ENCODE measurements at places on chromosomes 12 and 14.

- DNase-seq = no peak
Observed at GRCh38 chr14:73787486-73788316, 63.9 kb upstream of the PTGR2 start.

DNA sequence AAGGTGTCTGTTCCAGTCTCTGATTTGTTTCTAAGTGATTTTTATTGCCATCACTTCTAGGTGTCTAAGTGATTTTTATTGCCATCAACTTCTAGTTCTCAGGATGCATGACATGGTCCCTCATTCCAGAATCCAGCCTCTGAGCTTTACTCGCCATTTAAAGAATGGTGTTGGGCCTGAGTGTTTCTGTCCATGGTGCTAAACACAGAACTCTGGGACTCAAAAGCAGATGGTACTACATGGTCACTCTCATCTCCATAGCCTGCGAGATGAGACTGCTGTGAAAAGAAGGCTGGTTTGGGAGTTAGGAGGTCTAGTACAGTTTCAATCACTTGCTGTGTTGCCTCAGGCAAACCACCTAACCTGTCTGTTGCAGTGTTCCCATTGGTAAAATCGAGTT, 276.6 kb downstream of the NRXN3 start:
- no peak for DNase-seq

GRCh38 chr14:44995196-44995595, 33.2 kb downstream of the TOGARAM1 start:
- no peak for DNase-seq

DNA sequence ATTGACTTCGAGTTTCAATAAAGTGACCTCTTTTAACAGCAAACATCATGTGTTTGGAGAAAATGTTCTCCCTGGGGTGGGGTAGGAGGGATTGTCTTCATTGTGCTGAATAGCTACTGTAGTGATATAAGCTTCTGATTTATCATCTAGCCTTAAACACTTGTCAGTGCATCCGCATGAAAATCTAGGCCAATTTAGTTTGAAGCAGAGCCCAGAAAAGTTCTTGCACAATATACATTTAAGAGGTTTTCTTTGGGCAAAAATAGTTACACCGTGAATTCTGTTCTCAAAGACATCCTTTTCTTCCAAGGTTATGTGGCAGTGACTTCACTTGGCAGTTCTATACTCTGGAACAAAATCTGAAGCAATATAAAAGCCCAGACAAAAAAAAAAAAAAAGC, 136.0 kb upstream of the IFNG-AS1 start:
- DNase-seq = peak; percentile 58

DNA sequence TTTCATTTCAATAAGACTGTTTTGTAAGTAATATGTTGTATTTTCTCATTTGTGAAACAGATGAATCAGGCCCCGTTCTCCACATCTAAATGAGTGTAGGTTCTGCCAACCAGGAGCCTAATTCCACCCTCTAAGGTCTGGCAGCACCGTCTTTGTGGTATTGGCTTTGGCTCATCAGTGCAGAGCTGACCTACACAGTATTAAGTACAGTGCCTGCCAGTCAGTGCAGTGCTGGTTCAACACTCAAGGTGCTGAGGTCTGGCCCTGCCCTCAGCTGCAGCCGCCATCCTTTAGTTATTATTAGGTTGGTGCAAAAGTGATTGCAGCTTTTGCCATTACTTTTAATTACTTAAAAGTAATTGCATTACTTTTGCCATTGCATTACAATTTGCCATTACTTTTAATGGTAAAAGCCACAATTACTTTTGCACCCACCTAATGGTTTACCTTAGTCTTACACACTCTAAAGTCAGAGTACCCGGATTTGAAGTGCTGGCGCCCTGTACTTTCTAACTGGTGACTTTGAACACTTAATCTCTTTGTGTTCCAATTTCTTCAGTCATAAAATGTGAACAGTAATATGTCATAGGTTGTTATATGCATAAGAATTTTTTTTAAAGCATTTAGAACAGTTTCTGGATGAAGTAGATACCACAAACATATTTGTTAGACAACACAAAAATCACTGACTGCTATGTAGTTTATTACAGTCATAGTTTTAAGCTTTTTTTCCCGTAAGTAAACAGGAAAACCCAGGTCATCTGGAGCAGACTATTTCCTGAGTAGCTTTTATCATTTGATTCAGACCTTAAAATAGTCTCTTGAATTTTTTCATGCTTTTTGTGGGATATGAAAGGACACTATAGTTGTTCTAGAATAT, 99.5 kb downstream of the SYNE2 start:
- no peak for DNase-seq

DNA sequence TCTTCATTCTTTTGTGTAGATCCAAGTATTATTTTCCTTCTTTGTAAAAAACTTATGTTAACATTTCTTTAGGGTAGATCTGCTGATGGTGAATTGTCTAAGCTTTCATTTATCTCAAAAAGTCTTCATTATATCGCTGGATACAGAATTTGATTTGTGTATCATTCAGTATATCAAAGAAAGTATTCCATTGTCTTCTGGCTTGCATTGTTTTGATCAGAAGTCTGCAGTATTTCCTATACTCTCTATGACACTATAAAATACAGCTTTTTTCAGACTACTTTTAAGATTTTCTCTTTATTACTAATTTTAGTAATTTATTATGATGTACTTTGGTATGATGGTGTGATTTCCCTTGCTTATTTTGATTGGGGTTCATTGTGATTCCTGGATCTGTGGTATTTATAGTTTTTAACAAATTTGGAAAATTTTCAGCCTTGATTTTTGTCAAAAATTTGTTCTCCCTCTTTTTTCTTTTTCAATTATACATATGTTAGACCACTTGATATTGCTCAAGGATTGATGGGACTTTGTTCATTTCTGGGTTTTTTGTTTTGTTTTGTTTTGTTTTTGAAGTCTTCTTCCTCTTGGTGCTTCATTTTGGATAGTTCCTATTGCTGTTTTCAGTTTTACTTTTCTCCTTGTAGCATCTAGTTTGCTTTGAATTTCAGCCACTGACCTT, 176.5 kb downstream of the ZFP36L1 start:
- no peak for DNase-seq

DNA sequence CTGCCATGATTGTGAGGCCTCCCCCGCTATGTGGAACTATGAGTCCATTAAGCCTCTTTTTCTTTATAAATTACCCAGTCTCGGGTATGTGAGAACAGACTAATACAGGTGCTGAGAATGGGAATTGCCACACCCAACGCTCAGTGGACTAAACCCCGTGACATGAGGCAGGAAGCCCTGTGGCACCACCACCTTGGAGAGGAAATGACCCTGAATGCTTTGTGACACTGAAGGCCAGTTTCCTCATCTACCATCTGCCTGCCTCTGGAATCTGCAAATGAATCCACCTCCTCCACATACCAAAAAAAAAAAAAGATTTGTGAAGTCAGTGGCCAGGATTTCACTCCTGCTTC, 41.6 kb downstream of the NT5DC3 start:
- no peak for DNase-seq

DNA sequence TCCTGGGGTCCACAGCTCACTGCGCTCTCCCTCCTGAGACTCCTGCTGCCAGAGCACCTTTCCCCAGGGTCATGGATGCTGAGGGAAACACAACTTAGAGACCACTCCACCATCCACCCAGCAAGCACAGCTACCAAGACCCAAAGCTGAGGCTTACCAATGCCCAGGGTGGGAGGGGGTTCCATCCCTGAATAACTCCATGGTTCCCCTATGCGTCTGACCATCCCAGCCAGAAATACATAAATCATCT, 36.3 kb downstream of the DAD1 start:
- no peak for DNase-seq

- no peak for DNase-seq
Observed at GRCh38 chr12:43761500-43761899, 2.7 kb downstream of the IRAK4 start.

DNA sequence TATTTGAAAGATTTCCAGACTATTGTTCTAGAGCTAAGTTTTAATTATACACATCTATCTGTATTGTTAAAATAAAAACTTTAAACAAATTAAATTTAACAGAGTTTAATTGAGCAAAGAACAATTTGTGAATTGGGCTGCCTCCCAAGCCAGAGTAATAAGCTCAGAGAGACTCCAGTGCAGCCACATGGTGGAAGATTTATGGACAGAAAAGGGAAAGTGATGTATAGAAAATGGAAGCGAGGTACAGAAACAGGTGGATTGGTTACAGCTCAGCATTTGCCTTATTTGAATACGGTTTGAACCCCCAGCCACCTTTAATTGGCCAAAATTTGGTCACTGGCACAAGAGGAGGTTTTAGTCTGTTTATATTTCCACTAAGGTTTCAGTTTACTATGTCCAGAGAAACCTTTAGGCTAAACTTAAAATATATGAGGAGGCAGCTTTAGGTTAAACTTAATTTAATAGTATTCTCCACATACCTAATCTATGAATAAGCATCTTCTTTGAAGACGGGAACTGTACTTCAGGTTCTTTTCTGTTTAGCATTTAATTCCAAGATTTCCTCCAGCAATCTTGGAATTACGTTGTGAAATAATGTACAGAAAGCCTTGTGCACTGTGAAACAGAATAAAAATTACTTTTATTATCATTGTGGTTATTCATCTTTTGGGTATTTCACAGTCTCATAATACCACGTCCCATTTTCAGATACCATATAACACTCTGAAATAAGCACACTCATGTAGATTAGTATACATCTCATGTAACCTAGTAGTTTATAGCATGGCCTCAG, 19.4 kb downstream of the SRGAP1 start:
- no peak for DNase-seq

DNA sequence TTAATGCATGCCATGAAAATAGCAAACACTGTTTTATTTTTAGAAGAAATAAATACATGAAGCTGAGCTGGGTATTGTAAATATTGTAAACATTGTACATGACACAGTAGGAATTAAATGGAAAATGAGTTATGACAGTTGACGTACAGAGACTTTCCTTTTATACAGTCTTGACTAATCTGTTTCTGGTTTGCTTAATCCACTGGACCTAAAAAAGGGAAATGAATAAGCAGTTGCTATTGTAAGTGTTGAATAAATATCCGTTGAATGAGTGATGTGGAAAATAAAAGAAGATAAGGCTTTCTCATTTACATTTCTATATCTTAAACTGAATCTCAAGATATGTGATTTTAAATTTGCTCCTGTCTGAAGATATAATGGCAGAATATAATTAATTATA, 15.0 kb downstream of the PMCH start:
- no peak for DNase-seq

DNA sequence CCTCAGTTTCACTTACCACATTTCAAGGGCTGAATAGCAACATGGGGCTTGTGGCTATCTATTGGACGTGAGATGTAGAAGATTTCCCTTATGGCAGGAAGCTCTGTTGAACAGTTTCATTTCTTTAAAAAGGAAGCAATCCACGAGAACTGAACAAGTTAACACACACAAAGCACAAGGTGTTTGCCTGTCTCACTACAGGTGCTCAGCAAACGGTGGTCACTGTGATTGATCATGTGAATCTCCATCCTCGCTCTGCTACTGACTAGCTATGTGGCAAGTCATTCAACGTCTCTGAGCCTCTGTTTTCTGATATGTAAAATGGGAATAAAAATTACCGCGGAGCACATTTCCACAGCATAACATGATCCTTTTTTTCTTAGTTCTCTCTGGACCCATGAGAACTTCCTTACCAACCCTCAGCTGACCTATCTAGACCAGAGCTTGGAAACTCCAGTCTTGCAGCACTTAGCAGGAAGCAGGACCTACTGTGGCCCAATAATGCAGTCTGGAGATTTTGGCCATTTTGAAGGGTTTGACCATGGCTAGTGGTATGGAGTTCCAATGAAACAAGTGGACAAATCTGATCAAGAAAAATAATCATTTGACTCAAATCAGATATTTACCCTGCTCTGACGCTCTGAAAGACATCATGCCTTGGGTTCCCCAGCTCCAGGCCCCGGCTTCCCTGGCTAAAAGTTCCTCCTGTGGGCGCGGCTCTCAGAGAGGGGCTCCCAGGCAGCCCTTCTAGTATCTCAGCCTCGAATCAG, 278.8 kb downstream of the ZFP36L1 start:
- no peak for DNase-seq

DNA sequence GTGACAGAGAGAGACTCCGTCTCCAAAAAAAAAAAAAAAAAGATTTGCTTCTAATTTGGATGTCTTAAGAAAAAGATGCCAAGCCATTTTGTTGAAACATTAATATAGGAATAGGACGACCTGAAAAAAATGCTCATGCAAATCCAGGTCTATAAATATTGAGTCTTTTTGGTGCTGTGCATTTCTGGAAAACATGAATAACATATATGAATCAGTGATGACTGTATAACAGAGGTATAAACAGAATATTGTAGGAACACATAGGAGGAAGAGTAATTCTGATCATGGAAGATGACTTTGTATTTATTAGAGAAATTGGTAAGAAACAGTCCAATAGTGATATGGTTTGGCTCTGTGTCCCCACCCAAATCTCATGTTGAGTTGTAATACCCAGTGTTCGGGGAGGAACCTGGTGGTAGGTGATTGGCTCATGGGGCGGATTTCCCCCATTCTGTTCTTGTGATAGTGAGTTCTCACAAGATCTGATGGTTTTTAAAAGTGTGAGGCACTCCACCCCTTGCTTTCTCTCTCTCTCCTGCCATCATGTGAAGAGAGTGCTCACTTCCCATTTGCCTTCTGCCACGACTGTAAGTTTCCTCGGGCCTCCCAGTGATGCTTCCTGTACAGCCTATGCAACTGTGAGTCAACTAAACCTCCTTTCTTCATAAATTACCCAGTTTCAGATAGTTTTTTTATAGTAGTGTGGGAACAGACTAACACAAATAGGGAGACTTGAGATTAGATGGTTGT, 3.0 kb upstream of the SRSF5 start:
- no peak for DNase-seq

GRCh38 chr14:89254166-89254909, 162.7 kb downstream of the FOXN3 start:
- no peak for DNase-seq

DNA sequence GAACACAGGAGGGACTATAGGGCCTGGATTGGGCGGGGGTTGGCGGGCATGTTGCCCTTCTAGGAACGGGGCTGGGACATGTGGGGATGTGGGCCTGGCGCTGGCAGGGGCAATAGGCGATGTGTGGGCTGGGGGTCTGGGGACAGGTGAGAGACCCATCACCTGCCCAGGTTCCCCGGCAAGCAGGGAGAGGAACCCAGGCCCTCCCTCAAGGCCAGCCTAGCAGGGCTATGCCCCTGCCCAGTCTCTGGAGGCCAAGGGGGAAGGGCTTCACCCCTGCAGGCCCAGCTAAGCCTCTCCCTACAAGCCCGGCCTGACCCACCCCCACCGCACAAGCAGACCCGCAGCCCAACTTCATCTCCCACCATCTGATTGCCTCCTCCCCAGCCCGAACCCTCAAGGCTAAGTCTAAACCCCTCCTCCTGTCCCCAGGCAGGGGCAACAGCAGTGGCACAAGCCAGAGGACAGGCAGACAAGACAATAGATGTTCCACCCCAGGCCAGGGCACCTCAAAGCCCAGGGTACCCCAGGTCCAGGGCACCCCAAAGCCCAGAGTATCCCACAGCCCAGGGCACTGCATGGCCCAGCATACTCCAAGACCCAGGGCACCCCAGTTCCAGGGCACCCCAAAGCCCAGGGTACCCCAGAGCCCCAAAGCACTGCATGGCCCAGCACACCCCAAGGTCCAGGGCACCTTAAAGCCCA, 6.5 kb downstream of the JAG2 start:
- no peak for DNase-seq
